ENCODE measurements at places on chromosomes 7 and 10.

DNA sequence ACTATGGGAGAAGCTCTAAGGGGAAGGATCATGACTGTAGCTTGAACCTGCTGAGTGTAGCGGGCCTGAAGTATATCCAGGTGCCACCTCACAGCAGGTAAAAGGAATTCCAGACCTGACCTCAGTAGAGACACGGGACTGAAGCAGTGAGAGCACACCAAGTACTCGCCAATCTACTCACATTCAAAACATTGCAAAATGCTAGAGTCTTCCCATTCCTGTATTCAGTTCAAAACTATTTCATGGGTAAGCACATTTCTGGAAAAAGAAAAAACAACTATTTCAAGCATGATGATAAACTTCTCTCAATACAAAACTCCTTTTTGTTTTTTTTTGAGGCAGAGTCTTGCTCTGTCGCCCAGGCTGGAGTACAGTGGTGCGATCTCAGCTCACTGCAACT, 121.9 kb upstream of the AUTS2 start:
- DNase-seq: peak; percentile 74

DNA sequence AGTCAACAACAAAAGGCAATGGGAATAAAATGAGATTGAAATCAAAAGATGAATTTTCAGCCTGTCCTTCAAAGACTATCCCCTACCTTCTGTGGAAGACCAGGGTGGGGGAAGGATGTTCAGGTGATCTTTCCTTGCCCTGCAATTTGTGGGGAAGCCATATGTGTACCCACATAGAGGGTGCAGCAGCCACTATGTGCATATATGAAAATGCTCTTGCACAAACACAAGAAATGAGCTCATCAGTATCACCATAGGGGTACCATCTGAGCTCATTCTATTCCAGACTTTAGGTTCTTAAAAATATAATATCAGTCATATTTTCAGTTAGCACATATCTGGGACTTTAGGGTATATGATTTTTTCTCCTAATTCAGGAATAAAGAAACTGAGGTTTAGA, 17.7 kb downstream of the GIMAP5 start:
- no peak for DNase-seq

GRCh38 chr10:77638321-77639101, 903 bp upstream of the KCNMA1 start:
- DNase-seq: peak; percentile 61

DNA sequence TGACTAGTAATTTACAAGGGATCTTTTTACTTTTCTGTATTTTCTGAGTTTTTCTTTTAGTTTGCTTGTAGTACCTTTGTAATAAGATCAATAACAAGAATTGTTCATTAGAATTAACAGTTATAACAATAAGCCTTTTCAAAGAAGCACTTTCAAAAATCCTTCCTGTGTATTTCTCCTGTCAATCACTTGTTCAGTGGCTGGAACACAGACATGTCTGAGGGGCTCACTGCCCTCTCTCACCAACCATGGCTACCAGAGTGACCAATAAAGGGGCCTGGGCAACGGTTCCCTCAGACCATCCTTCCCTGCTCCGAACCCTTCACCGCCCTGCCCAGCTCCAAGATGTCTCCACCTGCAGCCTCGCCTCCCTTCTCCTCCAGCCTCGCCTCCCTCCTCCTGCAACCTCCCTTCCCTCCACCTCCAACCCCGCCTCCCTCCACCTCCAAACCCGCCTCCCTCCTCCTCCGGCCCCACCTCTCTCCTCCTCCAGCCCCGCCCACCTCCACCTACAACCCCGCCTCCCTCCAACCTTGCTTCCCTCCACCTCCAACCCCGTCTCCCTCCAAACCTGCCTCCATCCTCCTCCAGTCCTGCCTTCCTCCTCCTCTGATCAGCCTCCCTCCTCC, 353.4 kb downstream of the TNS3 start:
- DNase-seq: no peak

DNA sequence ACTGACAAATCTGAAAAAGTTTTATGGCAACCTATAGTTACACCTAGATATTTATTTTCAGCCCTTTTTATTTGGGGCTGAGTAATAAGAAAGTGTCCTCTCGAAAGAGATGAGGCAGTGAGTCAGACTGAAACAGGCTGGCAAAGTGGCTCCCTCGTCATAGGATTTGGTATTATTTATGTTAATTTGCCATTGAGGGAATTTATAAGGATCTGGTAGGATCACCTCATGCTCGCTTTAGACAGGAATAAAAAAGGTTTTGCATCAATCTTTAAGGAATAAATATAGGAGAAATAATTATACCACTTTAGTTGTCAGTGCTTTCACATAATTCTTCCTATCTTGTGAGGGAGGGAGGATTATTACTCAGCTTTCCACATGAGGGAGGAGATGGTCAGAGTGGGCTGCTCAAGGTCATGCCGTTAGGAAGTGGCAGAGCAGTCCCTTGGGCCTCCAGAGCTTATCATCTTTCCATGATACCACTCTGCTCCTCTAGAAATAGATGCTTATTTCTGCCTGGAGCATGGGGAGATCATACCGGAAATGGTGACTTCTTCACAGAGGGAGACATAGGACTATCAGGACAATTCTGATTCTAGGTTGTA, 356.8 kb downstream of the GPR158 start:
- no peak for DNase-seq

- DNase-seq: no peak
Measured at GRCh38 chr10:49330127-49330665, 31.2 kb downstream of the C10orf71 start.

GRCh38 chr10:129491123-129491734, 24.2 kb downstream of the MGMT start:
- DNase-seq: peak; percentile 13

DNA sequence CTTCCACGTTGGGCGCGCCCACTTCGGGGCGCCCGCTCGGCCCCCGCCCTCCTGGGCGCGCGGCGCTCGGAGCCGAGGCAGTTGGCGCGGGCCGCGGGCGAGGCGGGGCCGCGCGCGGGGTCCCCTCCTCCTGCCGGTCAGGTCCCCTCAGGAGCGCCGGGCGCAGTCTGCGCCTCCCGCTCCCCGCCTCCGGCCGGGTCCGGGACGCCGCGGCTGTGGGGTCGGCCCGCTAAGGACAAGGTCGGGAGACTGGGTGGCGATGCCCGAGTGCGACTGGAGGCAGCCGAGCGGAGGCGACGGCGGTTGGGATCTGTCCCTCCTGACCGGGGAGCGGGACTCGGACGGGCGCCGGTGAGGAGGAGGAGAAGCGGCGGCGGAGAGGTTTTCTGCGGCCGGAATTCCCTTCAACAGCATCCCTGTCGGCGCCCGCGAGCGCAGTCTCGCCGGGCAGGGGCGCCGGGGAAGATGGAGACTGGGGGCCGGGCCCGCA, at the start of gene ATRNL1:
TSS of gene ATRNL1 (plus strand) at position 80 of the 490 bp plus-strand sequence. CDS start at position 466, 386 bp downstream.
- no peak for DNase-seq

DNA sequence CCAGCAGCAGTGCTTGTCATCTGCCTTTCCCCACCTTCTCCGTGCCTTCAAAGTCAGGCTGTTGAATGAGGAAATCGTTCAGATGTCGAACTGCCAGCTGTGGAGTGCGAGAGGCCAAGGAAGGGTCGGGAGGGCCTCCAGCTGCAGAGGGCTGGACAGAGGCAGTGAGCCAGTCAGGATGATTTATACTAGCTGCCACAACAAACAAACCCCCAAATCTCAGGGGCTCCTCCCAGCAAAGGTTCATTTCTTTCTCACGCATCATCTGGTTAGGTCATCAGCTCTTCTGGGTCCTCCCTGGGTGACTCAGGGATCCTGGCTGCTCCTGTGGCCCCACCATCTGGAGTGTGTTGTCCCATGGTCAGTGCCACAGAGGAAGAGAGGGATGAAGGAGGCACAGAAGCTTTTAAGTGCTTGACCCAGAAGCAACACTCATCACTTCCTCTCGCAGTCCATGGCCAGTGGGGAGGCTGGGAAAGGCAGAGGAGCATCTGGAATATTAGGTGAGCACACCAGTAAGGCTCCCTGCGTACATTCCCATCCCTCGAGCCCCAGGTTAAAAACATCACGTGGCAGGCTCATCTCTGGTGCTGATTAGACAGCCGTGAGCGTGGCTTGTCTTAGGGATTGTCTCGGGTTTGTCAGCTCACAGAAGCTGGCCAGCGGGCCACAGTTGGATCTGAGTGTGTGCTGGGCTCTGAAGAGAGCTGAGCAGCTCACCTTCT, 140.7 kb downstream of the RGS10 start:
- peak; percentile 99 for DNase-seq

GRCh38 chr7:116730097-116731022, 58.4 kb downstream of the MET start:
- DNase-seq: no peak

GRCh38 chr10:46235705-46236545, 50.9 kb upstream of the ANTXRL start:
- DNase-seq: no peak

DNA sequence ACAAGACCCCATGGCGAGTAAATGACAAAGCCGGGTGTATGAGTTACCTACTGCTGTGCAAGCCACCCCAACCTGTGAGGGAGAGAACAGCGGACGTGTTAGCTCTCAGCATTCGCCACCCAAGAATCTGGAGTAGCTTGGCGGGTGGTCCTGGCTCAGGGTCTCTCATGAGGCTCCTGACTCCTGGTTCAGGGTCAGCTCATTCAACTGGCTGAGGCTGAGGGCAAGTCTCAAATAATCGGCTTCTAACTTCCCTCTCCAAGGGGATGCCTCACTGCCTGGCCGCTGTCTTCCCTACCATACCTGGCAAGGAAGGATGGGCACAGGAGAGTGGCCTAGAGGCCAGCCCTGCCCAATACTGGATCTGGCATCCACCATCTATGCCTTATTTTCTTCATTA, 94.2 kb downstream of the HTR5A start:
- no peak for DNase-seq

- no peak for DNase-seq
Measured at GRCh38 chr10:132884691-132885271, 57.6 kb downstream of the CFAP46 start.

DNA sequence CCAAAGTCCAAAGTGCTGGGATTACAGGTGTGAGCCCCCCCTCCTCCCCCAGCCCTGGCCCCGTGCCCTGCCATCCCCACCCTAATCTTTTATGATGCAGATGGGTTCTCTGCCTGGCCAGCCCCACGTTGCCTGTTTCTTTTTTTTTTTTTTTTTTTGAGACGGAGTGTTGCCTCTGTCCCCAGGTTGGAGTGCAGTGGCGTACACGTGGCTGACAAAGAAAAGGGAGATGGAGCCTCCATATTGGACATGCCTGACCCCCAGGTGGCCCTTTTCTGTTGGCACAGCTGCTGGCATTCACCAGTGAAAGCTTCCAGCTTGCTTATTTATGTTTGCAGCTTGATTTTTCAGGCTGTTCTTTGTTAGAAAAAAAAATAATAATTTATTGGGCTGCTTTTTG, 235.3 kb downstream of the CCDC3 start:
- no peak for DNase-seq

DNA sequence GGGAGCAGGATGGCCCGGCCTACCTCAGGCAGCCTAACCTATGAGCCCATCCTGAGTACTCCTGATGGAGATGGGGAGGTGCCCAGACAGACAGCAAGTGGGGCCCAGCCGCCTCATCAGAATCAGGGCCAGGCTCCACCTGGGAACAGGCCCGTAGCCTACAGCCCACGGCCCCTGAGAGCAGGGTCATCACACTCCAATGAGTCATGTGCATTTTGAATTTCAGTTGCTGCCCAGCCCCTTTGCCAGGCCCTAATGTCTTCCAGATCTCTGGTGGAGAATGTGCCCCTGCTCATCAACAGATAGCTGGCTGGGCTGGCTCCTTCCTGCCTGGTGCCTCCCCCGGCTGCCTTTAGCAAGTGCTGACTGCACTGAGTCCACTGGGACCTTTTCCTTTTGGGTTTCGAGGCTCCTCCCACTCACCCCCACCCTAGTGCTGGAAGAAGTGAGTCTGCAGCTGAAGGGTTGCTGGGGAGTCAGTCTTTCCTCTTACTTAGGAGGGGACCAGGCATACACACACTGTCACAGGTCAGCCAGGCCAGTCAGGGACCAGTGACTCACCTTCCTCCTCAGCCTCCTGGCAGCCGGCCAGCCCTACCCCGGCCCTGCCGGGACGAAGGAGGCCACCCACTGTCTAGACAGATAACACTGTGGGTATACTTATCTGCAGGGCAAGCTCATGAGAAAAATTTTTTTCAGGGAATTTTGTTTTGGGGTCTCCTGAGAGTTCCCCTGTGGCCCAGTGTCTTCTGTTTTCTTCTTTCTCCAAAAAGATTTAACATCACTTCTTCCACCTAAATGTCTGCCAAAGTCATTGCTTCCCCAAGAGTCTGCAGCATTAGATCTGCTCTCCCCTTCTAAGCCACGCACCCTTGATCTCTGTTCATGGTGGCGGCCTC, 9.1 kb upstream of the ASIC3 start:
- DNase-seq: peak; percentile 79

DNA sequence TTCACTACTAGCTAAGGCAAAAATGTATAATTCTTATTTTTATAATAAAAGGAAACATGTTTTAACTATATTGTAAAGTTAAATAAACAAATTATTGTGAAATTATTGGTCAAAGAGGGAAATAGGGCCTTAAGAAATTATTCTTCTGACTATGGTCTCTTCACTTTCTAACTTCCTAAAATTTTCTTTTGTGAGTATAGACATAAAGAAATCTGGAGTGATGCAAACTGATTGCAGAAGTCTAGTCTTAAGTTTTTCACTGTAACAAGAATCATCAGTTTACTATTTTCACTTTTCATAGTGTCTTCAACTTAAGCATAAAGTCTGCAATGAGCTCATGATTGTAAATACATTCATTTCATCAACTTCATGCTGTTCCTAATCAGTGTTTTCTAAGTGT, 525.4 kb downstream of the TFEC start:
- no peak for DNase-seq

- DNase-seq: peak; percentile 21
Measured at GRCh38 chr7:13290975-13291374, 603.5 kb downstream of the ARL4A start.

- DNase-seq: no peak
Measured at GRCh38 chr10:88689366-88689765, 16.7 kb upstream of the LIPK start.
